Naive B cell (primary cell): ENCODE measurements at places on chromosomes 3 and 15.

DNA sequence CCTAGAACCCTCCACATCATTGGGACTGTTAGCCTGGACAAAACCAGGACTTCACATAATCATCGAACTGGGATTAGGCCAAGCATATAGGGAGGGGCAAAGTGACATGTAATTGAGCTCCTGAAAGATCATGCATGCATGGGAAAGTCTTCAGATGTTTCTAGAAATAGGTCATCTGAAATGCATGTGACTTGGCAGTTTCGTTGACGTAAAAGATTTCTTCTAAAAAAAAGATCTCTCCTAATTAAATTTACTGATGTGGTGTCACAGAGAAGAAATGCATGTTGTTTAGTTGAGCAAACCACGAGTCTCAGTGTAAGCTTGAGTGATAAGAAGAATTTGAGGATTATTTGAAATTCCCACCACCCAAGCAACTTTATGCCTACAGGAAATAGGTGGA is 70.0 kb upstream of the LIMD1 start:
- no peak overlapping the region for H3K4me3 ChIP-seq
- no peak for DNase-seq
- no peaks in the 10 kb centered on the region for H3K27me3 ChIP-seq
- H3K27ac ChIP-seq, result no peak overlapping the region
- H3K4me1 ChIP-seq, result no peaks in the 10 kb centered on the region

GRCh38 chr3:63094642-63095408 is 183.3 kb upstream of the SYNPR start:
- H3K27ac ChIP-seq, result no peak overlapping the region
- DNase-seq, result no peak
- H3K27me3 ChIP-seq, result no peaks in the 10 kb centered on the region
- no peak overlapping the region for H3K4me3 ChIP-seq

DNA sequence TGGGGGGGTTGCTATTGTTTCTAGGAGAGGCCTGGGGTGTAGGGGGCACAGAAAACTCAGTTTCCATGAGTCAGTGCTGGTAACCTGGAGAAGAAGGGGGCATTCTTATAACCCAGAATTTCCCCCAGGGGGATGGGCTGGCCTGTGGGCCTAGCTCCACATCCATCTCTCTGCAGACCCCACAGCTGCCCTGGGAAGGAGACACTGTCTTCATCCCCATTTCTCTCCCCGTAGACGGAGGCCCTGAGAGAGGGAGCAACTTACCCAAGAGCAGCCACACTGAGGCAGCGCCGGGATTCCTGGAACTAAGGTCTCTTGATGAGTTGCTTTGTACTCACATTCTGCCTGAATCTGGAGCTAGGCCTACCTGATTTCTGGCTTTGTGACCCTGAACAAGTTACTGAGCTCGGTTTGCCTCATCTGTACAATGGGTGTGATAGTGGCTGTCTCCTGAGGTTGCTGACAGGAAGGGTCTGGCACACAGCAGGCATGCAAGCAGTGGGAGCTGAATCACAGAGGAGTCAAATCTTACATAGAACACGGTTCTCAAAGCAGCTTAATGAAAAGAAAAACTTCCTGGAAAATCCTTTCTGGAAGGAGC is 55.0 kb upstream of the LCTL start:
- DNase-seq, result no peak
- no peak overlapping the region for H3K27ac ChIP-seq
- peaks cover 22% of the 10 kb centered on the region for H3K4me1 ChIP-seq
- peaks cover 29% of the 10 kb centered on the region for H3K27me3 ChIP-seq
- peaks cover 3% of the 10 kb centered on the region for H3K36me3 ChIP-seq
- H3K4me3 ChIP-seq, result no peak overlapping the region

- H3K27ac ChIP-seq, result no peak overlapping the region
- H3K4me1 ChIP-seq, result no peaks in the 10 kb centered on the region
- no peak overlapping the region for H3K4me3 ChIP-seq
- H3K27me3 ChIP-seq, result peaks cover 43% of the 10 kb centered on the region
- no peaks in the 10 kb centered on the region for H3K36me3 ChIP-seq
Measured at GRCh38 chr15:77815015-77815414, 182.3 kb upstream of the LINGO1 start.

GRCh38 chr15:60110909-60111308 is 106.8 kb downstream of the FOXB1 start:
- peaks cover 24% of the 10 kb centered on the region for H3K27me3 ChIP-seq
- H3K4me1 ChIP-seq, result no peaks in the 10 kb centered on the region

DNA sequence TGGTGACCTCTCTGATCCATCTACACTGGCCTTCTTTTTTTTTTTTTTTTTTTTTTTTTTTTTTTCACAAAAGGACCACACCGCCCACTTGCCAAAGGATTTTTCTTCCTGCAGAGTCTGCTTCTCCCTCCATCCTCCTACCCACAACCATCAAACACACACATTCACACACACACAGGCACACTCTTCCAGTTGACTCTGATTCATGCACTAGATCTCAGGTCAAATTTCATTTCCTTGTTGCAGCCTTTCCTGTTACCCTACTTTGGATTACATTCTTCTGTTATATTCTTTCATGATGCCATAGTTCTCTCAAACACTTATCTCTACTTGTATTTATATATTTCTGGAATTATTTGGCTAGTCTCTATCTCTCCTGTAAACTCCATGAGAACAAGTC is 133.9 kb downstream of the STAC start:
- H3K27me3 ChIP-seq, result no peaks in the 10 kb centered on the region
- H3K27ac ChIP-seq, result no peak overlapping the region
- DNase-seq, result no peak
- no peak overlapping the region for H3K4me3 ChIP-seq

DNA sequence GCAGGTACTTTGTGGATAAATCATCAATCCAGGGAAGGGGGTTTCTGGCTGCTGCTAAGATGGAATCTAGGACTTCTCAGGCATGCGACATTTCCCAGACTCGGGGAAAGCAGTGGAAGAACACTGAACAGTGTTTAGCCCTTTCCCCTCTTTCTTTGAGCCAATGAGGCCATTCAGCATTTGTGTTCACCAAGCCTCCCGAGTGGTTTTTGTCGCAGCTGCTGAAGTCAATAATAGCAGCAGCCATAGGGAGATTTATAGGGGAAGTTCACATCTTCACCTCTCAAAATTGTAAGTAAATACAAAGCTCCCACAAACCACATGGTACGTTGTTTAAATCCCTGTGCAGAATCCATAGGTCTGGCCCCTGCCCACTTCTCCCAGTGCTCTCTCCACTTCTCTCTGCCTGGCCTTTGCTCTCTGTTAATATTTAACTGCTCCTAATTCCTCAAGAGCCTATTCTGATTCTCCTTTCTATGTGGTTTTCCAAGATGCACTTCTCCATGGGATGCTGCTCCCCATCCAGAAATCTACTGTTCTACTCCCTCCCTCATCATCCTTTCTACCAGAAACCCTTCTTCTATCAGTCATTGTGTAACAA is 230.7 kb downstream of the SHQ1 start:
- no peak overlapping the region for H3K27ac ChIP-seq
- H3K4me1 ChIP-seq, result peaks cover 7% of the 10 kb centered on the region
- H3K27me3 ChIP-seq, result peaks cover 35% of the 10 kb centered on the region
- no peak overlapping the region for H3K4me3 ChIP-seq

- DNase-seq, result no peak
- no peaks in the 10 kb centered on the region for H3K27me3 ChIP-seq
- peak overlapping the region; percentile 37 for H3K27ac ChIP-seq
- peaks cover 27% of the 10 kb centered on the region for H3K4me1 ChIP-seq
- H3K36me3 ChIP-seq, result no peaks in the 10 kb centered on the region
Measured at GRCh38 chr15:80159811-80160569, 7.2 kb downstream of the FAH start.

- H3K36me3 ChIP-seq, result no peaks in the 10 kb centered on the region
- no peaks in the 10 kb centered on the region for H3K4me1 ChIP-seq
- no peak for DNase-seq
- H3K27me3 ChIP-seq, result no peaks in the 10 kb centered on the region
Measured at GRCh38 chr3:52070724-52071621, 14.6 kb upstream of the DUSP7 start.

DNA sequence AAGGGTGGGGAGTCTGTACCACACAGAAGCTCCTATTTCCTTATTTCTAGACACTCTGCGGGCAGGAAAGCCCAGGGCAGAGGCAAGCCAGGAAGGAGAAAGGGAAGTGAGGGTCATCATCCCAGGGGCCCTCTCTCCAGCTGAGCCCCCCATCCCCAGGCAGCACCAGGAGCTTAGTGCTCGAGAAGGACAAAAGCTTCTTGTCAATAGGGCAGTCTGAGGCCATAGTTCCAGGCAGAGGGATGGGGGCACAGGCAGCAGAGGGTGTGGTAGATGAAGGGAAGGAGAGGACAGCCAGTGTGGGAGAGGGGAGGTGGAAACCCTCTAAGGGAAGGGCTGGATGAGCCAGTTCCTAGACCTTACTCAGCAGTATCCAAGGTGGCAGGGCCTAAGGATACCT is 2.7 kb downstream of the MAP1A start:
- no peaks in the 10 kb centered on the region for H3K36me3 ChIP-seq
- DNase-seq, result no peak
- H3K4me1 ChIP-seq, result peaks cover 23% of the 10 kb centered on the region
- peaks cover 21% of the 10 kb centered on the region for H3K27me3 ChIP-seq
- H3K27ac ChIP-seq, result no peak overlapping the region

DNA sequence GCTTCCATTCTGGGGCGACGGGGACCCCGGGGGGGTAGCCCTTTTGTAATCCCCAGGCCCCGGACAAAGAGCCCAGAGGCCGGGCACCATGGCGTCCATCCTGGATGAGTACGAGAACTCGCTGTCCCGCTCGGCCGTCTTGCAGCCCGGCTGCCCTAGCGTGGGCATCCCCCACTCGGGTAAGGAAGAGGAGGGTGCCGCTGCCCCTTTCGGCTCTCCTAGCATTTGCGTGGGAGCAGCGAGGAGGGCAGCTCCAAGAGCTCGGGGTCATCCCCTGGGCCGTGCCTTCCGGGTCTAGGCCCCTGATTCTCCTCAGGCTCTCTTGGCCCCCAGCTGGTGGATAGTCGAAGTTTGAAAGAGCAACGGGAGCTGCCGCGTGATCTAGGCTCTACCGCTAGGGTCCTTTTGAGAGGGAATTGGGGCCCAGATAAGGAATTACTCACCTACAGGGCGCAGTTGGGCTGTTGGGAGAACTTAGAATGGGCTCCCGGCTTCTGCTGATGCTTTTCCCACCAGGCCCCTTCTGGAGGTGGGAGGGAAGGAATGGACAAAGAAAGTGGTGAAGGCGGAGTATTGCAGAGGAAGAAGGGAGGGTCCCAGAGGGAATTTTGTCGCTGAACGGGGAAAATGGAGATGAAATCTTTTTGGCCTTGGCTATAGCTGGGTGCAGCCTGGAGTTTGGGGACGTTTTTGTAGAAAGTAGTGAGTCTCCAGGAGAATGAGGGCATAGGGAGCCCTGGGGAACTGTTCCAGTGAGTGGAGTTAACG is 615 bp downstream of the VPS18 start:
- peak; percentile 61 for DNase-seq
- no peaks in the 10 kb centered on the region for H3K27me3 ChIP-seq
- H3K4me3 ChIP-seq, result peak overlapping the region; percentile 100

DNA sequence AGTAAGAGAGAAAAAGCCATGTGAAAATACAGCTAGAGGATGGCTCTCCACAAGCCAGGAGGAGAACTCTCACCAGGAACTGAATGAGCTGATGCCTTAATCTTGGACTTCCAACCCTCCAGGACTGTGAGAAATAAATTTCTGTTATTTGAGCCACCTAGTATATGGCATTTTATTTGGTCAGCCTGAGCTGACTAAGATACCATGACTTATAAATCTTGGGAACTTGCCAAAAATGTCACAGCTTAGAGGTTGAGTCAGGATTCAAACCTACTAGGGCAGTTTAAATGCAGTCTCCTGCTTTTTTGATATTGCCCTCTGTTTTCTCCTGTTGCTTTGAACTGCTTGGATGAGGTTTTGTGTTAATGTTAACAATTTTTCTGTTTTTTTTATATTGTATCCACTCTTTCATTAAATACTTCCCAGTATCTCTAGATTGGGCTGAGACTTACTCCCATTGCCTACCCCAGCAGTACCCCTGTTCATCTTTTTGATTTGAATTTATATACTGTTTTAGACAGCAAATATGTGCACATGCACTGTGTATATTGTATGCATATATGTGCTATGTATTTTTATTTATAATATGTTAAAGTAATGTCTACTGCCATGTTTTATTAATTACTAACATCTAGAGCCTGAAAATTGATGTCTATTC is 1223.2 kb downstream of the OTOL1 start:
- H3K27me3 ChIP-seq, result no peaks in the 10 kb centered on the region
- H3K27ac ChIP-seq, result no peak overlapping the region
- DNase-seq, result no peak
- no peaks in the 10 kb centered on the region for H3K36me3 ChIP-seq
- H3K4me3 ChIP-seq, result no peak overlapping the region

GRCh38 chr3:58104712-58105111 is 96.5 kb downstream of the FLNB start:
- no peaks in the 10 kb centered on the region for H3K27me3 ChIP-seq
- peaks cover 55% of the 10 kb centered on the region for H3K36me3 ChIP-seq
- DNase-seq, result no peak
- no peak overlapping the region for H3K4me3 ChIP-seq
- no peak overlapping the region for H3K27ac ChIP-seq
- no peaks in the 10 kb centered on the region for H3K4me1 ChIP-seq

DNA sequence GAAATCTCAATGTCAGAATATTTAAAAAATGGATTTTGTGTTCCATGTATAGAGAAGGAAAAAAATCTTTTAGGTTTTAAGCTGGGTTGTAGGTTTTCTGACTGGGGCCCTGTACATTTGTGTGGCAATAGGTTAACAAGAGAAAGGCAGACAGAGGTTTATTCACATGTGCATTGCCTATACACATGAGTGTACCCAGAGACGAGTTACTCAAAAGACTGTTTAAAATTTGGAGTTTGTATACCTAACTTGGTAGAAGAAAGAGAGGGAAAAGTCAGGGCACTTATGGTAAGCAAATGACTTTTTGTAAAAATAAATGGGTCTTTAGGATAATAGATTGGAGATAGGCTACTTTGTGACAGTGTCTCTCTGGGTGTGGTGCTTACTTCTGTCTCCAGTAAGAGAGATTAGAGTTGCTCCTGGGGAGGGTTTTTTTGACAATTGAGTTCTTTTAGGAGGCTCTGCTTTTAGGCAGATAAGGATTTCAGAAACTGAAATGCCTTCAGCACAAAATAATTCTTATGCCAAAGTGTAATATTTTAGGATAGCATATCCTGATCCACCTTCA is 225.2 kb downstream of the TCF12 start:
- H3K4me3 ChIP-seq, result no peak overlapping the region
- peak overlapping the region; percentile 23 for H3K27ac ChIP-seq
- peaks cover 27% of the 10 kb centered on the region for H3K4me1 ChIP-seq
- no peaks in the 10 kb centered on the region for H3K27me3 ChIP-seq
- no peak for DNase-seq
- H3K36me3 ChIP-seq, result no peaks in the 10 kb centered on the region

DNA sequence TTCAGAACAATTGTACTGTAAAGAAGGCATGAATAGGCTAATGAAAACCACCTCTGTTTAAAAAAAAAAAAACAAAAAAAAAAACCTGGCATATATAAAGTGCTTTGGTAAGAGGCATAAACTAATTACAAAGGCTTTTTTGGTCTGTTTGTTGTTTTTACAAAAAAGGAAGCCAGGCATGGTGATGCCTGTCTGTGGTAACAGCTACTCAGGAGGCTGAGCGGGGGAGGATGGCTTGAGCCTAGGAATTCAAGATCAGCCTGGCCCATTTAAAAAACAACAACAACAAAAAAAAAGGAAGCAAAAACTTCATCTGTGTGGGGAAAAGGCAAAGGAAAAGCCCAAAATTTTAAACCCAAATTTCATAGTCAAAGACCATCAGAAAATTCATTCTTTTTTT is 47.0 kb downstream of the OSBPL10 start:
- no peak for DNase-seq
- peak overlapping the region; percentile 74 for H3K27ac ChIP-seq
- no peaks in the 10 kb centered on the region for H3K27me3 ChIP-seq
- peaks cover 46% of the 10 kb centered on the region for H3K4me1 ChIP-seq
- H3K4me3 ChIP-seq, result peak overlapping the region; percentile 23
- H3K36me3 ChIP-seq, result peaks cover 7% of the 10 kb centered on the region
